ENCODE measurements at places on chromosomes 12 and 14. TPM values are rescaled to one million over a fixed set of nuclear protein-coding genes. Genes with fewer than 3 reads are reported as not detected.

- no peak overlapping the region for H3K27ac ChIP-seq
- peaks cover 93% of the 10 kb centered on the region for H3K27me3 ChIP-seq
- no peak for DNase-seq
These were observed 29.8 kb downstream of the ADGRD1 start for GRCh38 chr12:130983328-130984017.

DNA sequence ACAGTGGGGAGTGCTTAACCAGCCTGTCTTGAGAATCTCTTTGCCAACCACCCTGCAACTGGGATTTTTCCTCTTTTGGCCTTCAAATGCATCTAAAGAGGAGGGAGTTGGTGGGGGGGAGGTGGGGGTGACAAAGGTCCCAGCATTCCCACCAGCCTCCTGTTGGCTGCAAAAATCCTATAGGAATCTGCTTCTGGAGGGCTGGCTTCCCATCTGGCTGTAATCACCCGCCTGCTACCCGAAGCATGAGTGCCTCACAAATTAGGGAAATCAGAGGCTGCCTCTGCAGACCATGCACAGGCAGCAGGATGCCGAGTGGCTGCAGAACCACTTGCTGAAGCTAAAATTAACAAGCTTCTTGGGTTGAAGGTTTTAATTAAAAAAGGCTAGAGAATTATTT, 73.9 kb upstream of the WSCD2 start:
- peaks cover 66% of the 10 kb centered on the region for H3K27me3 ChIP-seq
- no peaks in the 10 kb centered on the region for H3K36me3 ChIP-seq
- H3K27ac ChIP-seq, result no peak overlapping the region
- no peak overlapping the region for H3K4me3 ChIP-seq
- DNase-seq, result no peak

- no peak for DNase-seq
- no peaks in the 10 kb centered on the region for H3K36me3 ChIP-seq
These were observed 17.7 kb downstream of the PLEKHG3 start for GRCh38 chr14:64721899-64722298.

The C12orf60 gene
- 0.47 TPM for total RNA-seq

DNA sequence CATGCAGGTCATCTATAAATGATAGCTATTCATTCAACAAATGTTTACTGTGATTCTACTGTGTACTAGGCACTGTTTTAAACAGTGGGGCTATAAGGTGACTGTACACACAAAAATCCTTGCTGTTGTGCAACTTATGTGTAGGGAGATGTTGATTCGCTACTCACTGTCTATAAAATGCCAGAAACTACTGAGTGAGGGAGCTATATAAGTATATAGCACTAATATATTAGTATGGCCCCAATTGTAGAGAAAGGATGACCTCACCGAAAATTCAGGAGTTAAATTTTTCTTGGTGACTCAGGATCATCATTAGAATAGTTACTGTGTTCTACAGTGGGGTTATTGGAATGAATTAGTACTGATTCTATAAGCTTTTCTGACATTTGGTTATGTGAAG, 117.4 kb downstream of the TGFB3 start:
- peak overlapping the region; percentile 99 for H3K27ac ChIP-seq
- H3K4me3 ChIP-seq, result no peak overlapping the region
- H3K36me3 ChIP-seq, result no peaks in the 10 kb centered on the region
- no peaks in the 10 kb centered on the region for H3K27me3 ChIP-seq

DNA sequence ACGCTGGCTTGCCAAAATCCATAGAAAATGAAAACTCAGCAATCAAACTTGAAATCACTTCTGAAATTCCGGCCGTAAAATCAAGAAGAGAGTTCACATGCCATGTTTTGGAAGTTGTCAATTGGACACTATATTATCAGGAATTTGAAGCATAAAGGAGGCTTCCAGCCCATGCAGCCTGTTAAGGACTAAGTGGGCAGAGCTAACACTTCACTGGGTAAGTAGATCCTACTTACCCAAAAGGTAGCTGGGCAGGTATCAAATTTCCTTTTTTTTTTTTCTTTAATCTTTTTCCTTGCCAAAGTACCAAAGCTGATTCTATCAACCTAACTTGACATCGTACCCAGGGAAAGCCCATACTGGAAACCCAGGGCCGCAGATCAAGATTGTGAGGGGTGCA, 71.5 kb upstream of the ARHGAP5 start:
- peak overlapping the region; percentile 83 for H3K27ac ChIP-seq
- H3K4me3 ChIP-seq, result no peak overlapping the region
- no peak for DNase-seq
- no peaks in the 10 kb centered on the region for H3K36me3 ChIP-seq

The RND1 gene
- total RNA-seq, result 7.6 TPM

Measured in PC-3 (cell line).